ENCODE measurements at places on chromosomes 1 and 21.

GRCh38 chr21:15875286-15875685, 145.5 kb downstream of the USP25 start:
- no peak for DNase-seq

DNA sequence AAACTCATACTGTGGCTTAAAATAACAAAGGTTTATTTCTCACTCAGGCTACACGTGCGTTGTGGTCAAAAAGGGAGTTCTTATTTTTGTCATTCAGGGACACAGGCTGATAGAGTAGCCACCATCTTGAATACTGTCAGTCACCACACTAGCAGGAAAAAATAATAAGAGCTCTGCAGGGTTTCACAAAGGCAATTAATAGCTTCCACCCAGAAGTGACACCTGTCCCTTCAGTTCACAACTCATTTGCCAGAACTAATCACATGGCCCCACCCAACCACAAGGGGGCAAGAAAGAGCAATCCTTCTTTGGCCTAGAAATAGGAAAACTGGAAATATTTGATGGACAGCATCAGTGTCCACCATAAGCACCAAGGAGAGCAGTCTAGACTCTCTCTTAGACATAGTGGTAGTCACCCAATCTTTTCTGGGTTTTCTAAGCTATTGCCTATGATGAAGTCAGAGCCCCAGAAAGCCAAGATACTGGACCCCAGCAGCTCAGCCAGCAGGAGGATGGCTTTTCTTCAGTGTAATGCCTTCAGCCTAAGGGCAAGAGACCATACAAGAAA, 8.2 kb downstream of the HAPLN2 start:
- DNase-seq, result peak; percentile 27

DNA sequence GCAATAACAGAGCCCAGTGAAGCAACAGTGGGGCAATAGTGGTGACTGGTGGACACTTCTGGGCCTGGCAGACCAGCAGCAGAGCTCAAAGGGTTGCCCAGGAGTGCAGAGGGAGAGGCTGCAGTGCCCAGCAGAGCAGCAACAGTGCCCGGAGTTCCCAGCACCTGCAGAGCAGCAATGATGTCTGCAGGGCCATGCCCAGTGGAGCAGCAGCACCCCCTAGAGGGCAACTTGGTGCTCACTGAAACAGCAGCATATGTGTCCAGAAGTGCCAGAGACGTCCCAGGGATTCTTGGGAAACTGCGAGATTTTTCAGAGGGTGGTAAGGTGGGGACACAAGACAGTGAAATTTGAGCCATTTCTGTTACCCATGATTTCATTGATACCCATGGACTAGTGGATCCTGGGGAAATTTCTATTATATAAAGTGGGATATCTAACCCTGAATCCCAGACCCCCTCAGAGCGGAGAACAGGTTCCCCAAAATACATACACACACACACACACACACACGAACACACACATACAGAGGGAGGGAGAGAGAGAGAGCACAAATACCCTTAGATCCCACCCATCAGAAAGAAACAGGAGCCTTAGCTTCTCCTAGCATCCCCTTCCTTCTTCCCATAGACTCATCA, 156.9 kb upstream of the GJB5 start:
- peak; percentile 63 for DNase-seq

DNA sequence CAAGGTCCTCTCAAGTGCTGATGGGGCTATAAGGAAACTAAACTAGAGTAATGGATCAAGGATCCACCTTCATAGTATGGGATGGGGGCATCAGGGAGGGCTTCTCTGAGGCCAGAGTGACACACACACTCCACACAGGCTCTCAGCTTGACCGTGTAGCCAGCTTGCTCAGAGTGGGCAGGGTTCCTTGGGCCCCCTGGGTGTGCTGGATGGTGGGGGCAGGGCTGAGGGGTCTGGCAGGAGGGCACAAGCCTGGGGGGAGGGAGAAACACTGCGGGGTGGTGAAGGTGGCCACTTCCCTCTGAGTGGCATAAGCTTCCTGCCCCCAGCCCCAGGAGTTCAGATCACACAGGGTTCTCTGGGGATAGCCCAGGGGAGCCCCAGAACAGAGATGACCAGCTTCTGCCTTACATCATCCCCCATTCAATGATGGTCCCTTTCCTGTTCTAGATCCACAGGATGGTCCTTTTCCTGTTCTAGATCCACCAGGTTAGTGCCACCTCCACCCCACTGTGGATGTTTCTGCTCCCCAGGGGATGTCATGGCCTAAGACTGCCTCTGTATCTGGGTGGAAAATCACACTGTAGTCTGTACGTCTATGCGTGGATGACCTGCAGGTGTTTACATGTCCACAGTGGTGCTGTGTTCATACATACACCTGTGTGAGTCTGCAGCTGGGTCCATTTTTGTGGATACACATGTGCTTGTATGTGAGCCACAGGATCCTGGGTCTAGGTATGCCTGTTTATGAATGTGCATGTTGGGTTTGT, 525.0 kb downstream of the PTPRU start:
- DNase-seq, result no peak

GRCh38 chr1:109191377-109191776, 22.3 kb upstream of the SARS1 start:
- DNase-seq, result no peak

- no peak for DNase-seq
These were observed 871 bp upstream of the ERICH3 start for GRCh38 chr1:74674278-74675048.

GRCh38 chr1:76782809-76783208, 84.5 kb upstream of the ST6GALNAC5 start:
- DNase-seq, result peak; percentile 83

DNA sequence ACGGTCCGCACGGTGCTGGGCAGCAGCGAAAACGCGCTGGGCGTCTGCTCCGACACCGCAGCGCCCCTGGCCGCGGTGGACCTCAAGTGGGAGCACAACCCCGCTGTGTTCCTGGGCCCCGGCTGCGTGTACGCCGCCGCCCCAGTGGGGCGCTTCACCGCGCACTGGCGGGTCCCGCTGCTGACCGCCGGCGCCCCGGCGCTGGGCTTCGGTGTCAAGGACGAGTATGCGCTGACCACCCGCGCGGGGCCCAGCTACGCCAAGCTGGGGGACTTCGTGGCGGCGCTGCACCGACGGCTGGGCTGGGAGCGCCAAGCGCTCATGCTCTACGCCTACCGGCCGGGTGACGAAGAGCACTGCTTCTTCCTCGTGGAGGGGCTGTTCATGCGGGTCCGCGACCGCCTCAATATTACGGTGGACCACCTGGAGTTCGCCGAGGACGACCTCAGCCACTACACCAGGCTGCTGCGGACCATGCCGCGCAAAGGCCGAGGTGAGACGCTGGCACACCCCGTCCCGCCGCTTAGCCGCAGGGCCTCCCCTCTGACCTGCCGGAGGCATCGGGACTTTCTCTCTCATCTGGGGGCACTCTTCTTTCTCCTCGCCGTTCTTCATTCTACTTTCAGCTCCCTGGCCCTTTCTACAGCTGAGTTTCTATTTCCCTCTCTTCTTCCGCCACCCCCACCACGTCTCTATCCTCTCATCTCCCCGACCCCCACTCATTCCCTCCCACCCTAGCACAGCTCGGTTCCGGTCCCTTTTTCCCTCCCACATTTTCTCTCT, 1.0 kb downstream of the NPR1 start:
- DNase-seq, result no peak

- DNase-seq, result no peak
These were observed 139.1 kb upstream of the FMN2 start for GRCh38 chr1:239952348-239953308.

- peak; percentile 85 for DNase-seq
These were observed 179.4 kb downstream of the HIVEP3 start for GRCh38 chr1:41739061-41739955.

DNA sequence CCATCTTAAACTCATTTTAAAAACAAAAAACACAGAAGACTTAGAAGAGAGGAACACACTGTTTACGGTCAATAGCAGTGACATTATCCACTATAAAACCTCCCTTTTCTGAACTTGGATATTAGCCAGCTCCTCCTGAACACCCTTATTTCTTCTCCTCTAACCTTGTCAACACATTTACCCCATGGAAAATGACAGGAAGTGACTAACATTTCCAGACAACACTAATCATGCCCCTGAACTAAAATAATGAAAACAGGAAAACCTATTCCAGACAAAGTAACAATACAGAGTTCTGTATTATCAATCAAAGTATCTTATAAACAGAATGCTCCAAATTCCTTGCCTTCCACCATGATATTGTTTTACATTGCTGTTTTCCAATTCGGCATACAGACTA, 45.3 kb downstream of the PALMD start:
- DNase-seq, result no peak

- DNase-seq, result no peak
These were observed 68.0 kb downstream of the ADAMTS1 start for GRCh38 chr21:26777166-26777565.

- DNase-seq, result no peak
These were observed 74.2 kb downstream of the SSBP3 start for GRCh38 chr1:54331843-54332463.

- no peak for DNase-seq
These were observed 28.0 kb upstream of the PRKAA2 start for GRCh38 chr1:56617141-56617540.

DNA sequence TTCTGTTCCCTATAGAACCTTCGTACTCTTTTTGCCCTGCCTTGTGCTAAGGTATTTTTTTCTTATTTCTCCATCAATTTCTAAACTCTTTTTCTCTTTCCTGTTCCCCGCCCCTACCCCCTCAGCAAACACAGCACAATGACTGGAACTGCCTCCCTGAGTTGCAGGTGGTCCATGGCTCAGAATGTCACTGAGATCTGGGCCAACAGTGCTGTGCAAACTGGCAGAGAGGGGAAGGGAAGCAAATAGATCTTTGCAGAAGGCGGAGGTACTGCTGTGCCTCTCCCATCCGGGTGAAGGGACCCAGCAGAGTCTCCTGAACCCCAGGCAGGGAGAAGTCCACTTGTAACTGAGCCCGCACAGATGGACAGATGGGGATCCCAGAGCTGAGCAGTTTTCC, 32.6 kb upstream of the A3GALT2 start:
- DNase-seq, result no peak

DNA sequence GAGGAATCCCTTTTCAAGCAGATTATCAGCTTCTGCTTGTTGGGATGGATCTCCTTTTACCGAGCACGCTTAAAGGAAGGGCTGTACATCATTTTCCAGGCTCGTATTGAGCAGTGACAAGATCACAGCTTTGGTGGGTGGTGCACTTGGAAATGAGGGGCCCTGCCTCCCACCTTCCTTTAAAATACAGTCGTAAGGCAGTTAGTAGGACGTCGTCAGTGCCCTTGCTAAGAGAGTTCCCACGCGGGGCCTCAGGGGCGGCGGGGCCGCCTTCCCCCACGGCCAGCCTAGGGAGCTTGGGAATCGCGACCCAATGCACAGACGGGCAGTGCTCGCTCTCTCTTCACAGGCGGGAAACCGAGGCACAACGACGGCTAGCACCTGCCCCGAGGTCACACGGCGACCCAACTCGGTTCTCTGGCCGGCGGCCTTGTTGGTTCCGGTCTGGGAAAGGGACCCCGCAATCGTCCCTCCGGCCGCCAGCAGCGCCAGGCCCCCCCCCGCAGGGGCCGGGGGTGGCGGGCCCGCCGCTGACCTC, 58.6 kb downstream of the H3-3A start:
- no peak for DNase-seq

GRCh38 chr1:233042834-233043233, 92.4 kb downstream of the NTPCR start:
- DNase-seq, result no peak

GRCh38 chr1:118960026-118960561, 28.0 kb downstream of the TBX15 start:
- no peak for DNase-seq

- DNase-seq, result no peak
These were observed 22.0 kb downstream of the COA6 start for GRCh38 chr1:234395297-234395696.

DNA sequence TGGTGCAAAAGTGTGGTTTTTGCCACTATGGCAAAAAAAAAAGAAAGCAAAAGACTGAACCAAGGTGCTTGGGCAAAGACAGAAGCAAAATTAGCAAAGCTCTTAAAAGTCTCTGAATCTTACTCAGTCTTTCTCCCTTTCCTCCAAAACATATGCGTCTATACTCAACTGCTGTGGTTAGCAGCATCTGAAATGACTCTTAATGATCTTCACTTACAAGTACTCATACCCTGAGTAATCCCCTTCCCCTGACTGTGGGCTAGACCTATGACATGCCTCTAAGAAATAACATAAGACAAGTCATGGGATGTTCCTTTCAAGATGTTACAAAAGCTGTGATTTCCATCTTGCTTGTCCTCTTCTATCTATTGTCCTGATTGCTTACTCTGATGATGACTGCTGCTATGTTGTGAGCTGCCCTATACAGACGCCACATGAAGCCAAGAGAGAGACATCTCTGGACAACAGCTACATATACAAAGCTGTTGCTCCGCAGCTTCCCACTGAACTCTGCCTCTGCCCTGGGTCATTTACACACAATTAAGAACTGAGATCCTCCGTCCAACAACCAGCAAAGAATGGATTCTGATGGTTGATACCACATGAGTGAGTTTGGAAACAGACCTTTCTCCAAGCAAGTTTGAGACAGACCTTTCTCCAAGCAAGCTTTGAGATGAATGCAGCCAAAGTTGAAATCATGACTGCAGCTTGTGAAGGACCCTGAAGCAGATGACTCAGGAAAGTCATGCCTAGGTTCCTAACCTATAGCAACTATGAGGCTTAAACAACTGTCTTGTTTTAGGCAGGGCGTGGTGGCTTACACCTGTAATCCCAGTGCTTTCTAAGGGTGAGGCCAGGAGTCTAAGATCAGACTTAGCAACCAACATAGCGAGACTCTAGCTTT, 55.2 kb downstream of the PUM1 start:
- DNase-seq, result peak; percentile 66

- DNase-seq, result peak; percentile 61
These were observed 88.2 kb upstream of the ABCD3 start for GRCh38 chr1:94329986-94330385.

DNA sequence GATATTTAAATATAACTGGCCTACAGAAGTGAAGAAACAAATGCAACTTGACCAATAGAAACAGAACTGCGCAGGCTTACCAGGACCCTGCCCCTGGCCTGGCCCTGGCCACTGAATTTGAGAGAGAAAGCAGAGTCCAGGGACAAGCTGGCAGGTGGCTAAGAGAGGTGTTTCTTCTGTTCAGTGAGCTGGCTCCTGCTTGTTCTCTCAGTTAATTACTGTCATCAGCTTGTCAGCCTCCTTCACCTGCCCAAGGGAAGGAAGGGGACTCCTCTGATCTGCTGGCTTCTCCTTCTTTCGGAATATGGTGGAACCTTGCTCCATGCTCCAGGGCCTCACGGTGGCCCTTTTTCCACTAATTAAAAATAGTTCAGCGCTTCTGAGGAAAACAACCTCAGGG, 388.4 kb downstream of the DISC1 start:
- DNase-seq, result no peak

DNA sequence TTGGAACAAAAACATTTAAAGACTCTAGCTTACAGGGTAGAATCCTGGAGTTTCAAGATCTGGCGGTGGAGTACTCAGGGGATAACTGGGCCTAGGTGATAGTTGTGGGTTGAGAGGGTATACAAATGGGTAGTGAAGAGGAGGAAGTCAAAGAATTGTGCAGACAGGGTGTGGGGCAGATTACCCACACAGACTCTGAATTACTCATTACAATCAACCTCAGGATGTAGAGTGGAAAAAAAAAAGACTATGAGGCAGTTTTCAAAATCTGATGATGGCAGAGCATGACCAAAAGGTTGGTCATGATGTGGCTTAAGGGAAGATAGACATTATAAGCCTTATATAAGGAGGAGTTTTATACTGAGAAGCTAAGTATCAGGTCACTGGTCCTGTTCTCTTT, 44.1 kb upstream of the GLIS1 start:
- peak; percentile 15 for DNase-seq
